T-helper 17 cell (primary cell): ENCODE measurements at places on chromosomes 6 and 20.

DNA sequence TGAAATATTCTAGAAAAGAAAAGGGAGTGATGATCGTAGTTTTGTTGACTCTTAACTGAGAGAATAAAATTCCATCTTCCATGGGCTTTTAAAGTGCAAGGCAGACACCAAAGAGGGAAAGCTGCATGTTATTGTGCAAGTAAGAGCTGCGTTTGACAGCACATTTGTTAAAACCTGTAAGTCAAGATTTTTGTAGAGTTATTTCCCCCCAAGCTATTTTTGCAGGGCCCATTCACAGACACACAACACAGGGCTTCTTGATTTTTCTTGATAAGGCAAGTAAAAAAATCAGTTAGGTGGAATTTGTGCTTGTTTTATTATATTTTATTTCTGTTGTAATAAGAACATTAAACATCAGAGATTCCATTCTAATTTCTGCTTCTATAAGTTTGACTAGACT lies 13.8 kb downstream of the CFAP206 start:
- DNase-seq = no peak

DNA sequence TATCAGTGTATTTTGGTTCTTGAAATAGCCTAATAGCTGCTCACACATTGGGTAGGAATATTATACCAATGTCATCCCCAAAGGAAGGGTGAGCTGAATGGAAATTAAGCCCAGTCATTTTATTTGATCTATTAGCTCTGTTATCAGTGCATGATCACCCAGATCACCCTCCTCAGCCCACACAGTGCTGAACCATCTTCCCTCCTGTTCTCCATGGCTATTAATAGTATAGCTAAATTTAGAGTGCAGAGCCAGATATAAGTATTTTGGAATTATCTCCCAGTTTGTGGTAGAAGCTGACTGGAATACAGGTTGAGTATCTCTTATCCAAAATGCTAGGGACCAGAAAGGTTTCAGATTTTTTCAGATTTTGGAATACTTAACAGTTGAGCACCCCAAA lies 45.4 kb downstream of the KCTD20 start:
- no peak for DNase-seq

GRCh38 chr6:28922821-28923317 lies 916 bp downstream of the TRIM27 start:
- DNase-seq = no peak

DNA sequence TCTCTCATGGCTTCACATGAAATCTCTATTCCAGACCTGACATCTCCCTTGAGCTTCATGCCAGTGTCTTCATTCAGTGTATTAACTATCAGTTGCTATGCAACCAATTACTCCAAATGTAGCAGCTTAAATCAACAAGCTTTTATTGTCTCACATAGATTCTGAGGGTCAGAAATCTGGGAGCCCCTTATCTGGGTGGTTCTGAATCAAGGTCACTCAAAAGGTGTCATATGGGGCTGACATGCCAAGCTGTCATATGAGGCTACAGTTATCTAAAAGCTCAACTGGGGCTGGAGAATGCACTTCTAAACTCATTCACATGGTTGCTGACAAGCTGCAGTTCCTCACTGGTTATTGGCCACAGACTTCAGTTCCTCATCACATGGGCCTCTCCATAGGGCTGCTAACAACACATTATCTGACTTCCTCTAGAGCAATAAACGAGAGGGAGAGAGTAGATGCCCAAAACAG lies 7.3 kb upstream of the CGA start:
- no peak for DNase-seq

- no peak for DNase-seq
Measured at GRCh38 chr6:111243095-111243494, 155.8 kb downstream of the SLC16A10 start.

DNA sequence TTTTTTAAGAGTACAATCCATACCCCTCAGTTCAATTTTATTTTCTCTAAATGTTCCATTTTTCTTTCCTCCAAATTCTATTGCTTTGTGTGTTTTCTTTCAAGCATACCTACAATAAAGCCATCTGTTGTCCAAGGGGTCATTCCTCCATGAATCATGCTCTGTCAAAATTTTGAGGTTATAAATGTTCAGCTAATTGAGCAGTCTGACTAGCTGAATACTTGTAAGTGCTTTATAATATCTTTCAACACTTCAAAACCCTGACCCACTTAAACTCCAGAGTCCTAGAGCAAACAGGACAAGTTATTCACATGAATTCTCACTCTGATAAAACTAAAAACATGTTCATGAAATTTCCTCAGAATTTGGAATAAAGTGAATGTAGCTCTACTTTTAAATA lies 33.4 kb upstream of the EYA4 start:
- no peak for DNase-seq

DNA sequence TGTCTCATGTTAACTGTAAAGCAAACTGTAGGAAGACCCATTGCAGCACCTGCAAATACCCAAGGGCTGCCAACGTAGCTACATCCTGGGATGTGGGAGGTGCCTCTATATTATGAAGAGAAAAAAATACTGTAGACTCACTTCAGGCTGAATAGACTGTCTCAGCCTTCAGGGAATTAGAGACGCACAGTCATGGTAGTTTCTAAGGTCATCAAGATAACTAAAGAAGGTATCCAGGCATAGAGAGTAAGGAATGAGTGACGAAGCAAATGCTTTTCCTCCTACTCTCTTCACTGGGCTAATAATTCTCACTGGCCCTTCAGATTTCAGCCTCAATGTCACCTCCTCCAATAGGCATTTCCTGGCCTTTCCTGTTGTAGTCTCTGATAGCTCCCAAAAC lies 121.6 kb upstream of the ECI2 start:
- DNase-seq = no peak

DNA sequence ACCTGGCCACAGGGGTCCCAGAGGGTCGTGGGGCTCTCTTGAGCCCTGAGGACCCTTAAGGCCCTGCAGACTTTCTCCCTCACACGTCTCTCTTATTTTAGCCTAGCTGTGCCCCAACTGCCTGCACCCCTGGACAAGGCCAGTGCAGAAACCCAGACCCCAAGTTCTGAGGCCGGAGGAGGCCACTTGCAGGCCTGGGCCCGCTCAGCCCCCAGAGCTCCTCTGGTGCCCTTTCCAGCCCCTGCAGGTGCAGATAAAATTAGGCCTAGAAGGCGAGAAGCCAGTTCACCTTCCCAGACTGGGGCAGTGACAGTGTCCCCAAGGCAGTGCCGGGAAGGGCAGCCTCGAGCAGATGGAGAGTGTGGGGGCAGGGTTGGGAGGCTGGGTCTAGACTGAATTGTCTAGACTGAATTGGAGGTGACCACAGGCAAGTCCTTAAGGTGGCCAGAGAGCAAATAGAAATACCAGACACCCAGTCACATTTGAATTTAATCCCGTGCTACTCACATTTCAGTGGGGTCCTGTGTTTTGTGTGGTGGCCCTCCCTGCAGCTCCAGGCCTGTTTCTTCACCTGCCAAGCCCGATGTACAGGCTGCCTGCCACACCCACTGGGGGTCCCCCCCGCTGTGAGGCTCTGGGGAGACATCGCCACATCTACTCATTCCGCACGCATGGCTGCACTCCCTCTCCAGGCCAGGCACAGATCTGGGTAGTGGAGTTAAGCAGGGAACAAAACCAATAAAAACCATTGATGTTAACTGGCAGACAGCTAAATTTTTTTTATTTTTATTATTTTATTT lies 8.6 kb upstream of the IP6K3 start:
- no peak for DNase-seq

DNA sequence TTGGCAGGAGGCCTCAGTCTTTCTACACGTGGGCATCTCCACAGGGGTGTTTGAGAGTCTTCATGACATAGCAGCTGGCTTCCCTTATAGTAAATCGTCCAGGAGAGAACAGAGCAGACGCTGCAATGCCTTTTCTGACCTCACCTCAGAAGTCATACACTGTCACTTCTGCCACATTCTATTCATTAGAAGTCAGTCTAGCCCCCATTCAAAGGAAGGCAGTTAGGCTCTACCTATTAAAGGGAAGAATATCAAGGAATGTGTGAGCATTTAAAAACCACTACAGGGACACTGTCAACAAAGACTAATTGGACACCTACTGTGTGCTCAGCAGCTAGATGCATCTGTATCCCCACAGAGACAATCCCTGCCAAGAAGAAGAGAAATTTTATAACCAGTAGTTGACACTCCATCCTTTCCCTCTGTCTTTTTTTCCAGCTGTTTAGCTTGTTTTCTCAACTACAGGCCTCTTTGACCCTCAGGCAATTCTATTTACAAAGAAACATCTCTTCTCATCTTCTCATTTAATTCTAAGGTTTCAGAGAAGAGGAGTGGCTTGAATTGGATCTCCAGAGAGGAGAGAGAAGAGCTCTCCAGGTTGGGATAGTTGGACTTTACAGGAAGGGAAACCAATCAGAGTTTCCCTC lies 18.6 kb downstream of the ARMC12 start:
- no peak for DNase-seq

GRCh38 chr6:154682633-154683125 lies 50.5 kb upstream of the SCAF8 start:
- no peak for DNase-seq

GRCh38 chr20:297925-298775 lies 780 bp downstream of the ZCCHC3 start:
- DNase-seq = peak; percentile 8

GRCh38 chr20:52127309-52127708 lies 64.3 kb downstream of the ZFP64 start:
- no peak for DNase-seq

DNA sequence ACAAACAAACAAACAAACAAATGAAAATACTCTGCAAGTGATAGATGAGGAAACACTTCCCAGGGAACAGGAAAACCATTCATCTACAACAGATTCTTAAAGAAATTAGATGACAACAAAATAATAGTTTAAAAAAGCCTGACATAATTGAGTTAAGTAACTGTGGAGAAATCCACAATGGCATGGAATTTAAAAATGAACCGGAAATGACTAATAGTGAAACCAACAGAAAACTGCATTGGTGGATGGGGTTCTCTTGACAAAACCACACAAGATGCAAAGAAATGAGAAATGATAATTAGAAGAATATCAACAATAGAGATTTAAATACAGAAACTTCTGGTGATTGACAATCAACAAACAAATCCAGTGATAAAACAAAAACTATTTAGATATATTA lies 785.6 kb downstream of the QKI start:
- DNase-seq = no peak

GRCh38 chr6:136767570-136768309 lies 24.5 kb downstream of the MAP3K5 start:
- no peak for DNase-seq

DNA sequence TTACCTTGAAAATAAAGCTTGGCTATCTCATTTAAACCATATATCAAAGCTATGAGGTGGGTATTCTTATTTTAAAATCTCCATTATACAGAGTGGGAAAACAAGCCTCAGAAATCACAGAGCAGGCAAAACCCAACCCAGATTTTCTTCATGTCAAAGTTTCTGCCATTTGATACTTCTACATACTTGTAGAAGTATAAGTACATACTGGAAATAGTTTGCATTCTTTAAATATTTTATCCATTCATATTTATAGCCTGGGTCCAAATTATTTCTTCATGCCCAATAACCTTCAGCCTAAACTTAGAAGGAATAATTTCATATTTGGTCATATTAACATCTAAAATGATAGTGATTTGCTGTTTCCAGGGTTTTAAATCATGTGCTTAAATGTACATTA lies 61.8 kb downstream of the MLIP start:
- DNase-seq = no peak

- DNase-seq = no peak
Measured at GRCh38 chr6:6901205-6901719, 206.5 kb upstream of the RREB1 start.

DNA sequence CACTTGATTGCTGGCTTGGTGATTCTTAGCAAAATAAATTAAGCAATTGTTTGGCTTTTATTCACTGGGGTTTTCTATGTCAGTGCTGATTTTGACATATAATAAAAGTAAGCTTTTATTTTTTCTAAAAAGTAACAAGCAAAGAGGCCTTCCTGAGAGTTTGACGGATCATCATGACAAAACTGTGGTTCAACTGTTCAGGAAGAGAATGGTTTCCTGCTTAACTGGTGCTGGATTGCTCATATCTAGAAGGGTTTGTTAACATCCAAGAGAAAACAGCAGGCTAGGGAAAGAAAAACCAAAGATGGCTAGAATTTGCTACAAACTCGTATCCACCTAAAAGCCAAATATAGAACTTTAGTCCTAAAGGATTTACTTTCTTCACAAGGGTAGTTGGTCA lies 21.2 kb downstream of the SERPINB1 start:
- DNase-seq = no peak

DNA sequence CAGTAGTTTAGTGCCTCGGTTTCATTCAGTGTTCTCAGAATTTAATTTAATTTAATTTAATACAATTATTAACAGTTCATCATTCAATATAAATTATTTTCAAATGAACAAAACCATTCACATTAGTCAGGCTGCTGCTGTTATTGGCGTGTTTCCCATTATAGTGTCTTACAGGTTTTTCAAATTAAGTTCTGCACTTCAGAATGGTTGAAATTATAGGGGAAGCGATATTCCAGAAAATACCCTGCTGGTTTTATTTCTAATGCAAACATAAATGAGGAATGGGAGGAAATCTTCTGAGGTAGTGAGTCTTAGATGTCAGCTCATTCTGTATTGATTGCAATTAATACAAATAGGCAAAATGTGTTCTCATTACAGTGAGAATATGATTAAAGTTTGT lies 37.6 kb downstream of the OPN5 start:
- no peak for DNase-seq

DNA sequence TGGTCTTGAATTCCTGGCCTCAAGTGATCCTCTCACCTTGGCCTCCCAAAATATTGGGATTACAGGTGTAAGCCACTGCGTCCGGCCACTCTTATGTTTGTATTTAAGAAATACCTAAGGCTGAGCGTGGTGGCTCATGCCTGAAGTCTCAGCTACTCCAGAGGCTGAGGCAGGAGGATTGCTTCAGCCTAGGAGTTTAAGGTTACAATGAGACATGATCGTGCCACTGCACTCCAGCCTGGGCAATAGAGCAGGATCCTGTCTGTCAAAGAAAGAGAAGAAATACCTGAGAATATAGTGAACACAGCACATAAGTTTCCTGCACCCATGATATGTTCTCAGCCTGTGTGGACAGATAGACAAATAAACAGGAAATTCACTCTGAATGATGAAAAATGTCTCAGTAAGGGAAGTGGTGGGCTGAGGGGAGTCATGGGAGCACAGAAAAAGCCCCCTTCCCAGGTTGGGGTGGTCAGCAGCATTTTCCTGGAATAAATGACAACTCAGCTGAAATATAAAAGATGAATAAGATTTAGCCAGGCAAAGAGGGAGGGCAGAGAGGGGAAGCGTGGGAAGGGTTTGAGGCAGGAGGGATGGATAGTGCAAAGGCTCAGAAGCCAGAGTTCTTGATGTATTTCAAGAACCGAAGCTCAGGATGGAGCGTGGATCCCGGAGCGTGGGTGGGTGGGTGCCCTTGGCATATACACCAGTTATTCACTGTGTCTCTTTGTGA lies 13.8 kb upstream of the MMP9 start:
- DNase-seq = no peak

DNA sequence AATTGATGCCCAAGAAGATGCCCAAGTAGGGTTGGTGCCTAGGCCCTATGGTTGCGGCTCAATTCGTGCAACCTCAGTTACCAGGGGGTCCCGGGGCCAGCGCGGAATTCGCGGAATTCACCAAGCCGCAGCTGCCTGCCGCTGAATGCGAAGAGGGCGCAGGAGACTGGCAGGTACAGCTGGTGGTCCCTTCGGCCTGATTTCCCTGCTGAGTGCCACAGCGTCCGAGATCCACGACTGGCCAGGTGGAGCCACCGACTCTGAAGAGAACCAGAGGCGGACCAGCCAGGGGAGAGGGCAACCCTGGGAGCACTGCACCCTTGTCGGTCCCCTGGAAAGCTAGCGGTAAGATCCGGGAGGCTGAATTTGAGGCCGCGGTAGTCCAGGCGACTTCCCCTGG lies 6.8 kb upstream of the TFAP2D start:
- no peak for DNase-seq

- no peak for DNase-seq
Measured at GRCh38 chr20:20085812-20086211, 33.5 kb downstream of the CFAP61 start.
